EH (cell line): ENCODE measurements at places on chromosomes 16 and 17.

DNA sequence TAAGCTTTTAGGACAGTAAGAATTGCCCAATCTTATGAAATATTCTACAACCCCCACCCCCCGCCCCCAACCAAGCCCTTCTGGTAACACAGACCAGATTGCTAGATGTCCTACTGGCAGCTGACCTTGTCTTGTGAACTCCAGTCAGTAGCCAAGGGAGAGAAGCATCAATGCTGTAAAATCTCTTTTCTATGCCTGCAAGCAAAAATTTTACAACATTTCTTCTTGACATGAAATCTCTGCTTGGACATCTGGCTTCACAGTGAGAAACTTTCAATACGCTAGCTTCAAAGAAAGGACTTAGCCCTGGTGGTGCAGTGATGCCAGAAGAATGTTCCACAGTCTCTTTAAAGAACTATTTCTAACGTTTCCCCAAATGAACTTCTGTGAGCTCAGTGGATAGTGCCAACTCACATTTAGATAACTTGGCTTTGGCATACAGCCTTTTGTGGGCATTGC lies 169.3 kb upstream of the AXIN2 start:
- peak; percentile 52 for DNase-seq

DNA sequence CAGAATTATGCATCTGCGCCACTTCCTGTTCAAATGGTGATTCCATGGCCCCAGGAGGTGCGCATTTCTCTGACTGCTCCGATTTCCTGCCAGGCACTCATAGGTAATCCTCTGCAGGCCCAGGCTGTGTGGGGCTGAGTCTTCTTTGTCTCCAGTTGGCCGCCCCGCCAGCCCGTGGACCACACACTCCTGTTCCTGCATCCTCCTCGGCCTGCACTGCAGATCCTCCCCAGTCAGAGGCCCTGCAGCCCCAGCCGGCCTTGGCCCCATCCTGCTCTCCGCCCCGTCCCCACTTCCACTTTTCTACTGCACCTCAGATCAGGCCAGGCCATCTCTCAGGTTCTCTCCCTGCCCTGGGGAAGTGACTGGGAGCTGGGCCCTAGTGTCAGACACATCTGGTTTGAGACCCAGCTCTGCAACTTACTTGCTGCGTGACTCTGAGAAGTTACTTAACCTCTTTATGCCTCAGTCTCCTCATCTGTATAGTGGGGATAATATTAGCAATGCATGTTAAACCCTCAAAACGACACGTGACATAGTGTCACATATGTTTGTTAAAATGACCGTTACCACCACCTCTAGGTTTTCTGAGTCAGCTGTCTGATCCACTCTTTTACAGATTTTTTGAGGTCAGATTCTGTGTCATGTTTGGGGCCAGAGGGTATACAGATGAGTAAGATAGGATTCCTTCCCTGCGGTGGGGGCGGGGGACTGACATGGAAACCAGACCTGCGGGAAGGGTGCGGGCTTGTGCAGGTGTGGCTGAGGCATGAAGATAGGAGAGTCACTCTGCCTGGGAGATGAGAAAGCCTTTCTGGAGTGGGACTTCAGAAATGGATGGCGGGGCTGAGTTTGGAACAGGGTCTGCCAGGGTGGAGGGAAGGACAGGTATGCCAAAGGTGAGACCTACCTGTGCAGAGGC lies 12.8 kb downstream of the RAB11FIP4 start:
- no peak for DNase-seq

DNA sequence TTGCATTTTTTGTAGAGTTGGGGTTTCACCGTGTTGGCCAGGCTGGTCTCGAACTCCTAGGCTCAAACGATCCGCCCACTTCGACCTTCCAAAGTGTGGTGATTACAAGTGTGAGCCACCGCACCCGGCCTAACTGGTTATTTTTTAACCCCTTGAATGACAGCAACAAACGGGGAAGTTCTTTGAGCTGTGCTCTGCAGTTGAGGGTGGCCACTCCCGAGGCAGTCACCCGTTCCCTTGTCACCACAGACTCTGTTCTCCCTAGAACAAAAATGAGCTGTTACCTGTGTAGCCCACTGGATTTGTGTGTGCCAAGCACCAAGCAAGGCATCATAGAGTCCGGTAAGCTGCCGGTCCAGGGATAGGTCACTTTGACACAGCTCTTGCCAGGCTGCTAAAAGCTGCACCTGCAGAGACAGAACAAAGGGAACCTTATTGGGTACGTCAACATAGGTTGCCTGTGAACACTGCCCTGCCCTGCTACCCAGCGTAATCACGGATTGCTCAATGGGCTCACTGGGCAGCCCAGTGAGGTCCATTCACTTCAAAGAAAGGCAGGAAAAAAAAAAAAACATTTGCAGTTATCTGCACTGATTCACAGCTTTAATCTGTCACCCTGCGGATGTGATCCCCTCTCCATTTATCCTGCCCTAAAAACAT lies 19.6 kb downstream of the COG7 start:
- DNase-seq, result no peak

GRCh38 chr16:49488336-49488735 lies 114.7 kb downstream of the C16orf78 start:
- DNase-seq, result no peak

- DNase-seq, result peak; percentile 76
Observed at GRCh38 chr16:87608400-87608985, 6.2 kb downstream of the JPH3 start.
